ENCODE measurements at places on chromosomes 3 and 15.
A peak's percentile ranks its signal among the peaks of the same experiment; 100 is the strongest.

GRCh38 chr15:84824260-84825007, 7.3 kb downstream of the ALPK3 start:
- no peak for DNase-seq

DNA sequence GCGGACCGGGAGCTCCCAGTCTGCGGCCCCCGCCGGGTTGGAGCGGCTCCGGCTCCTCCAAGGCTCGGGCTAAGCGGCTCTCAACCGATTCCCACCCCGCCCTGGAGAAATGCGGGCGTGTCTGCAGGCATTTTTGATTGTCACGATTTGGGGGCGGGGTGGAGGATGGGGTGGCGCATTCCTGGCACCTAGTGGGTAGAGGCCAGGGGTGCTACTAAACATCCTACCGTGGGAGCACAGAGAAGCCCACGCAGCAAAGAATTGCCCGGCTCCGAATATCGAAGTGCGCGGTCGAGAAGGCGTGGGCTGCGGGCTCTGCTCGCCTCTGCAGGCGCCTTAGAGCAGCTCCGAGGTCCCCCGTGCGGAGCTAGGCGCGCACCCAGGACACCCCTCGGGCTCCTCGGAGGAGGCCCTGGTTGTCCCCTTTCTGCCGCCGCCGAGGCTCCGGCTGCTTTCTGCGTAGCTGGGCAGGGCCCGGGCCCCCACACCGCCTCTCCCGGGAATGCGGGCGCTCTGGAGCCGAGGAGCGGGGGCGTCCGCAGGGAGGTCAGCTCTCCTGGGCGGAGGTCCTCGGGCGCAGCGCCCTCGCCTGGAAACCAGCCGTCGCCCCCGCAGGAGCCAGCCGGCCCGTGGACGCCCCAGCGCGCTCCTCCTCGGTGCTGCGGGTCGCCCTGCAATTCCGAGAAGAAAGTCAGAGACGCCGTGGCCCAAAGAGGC, 16.5 kb upstream of the LAMP3 start:
- peak; percentile 50 for DNase-seq

GRCh38 chr15:73602446-73602843, 30.7 kb downstream of the NPTN start:
- no peak for DNase-seq

GRCh38 chr15:75554717-75555116, 24.4 kb downstream of the PTPN9 start:
- DNase-seq: no peak

- no peak for DNase-seq
These were observed 200.9 kb upstream of the EIF1B start for GRCh38 chr3:40108643-40109042.

DNA sequence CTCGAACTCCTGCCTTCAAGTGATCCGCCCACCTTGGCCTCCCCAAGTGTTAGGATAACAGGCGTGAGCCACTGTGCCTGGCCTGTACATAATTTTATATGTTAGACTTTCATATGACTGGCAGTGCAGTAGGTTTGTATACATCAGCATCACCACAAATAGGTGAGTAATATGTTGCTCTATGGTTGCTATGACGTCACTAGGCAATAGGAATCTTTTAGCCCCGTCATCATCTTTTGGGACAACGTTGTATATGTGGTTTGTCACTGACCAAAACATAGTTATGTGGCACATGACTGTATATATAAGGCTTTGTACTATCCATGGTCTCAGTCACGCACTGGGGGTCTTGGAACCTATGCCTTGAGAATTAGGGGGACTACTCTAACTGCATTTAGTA, 17.0 kb upstream of the DNAJC19 start:
- DNase-seq: no peak

GRCh38 chr15:79172032-79172481, 81.5 kb upstream of the RASGRF1 start:
- no peak for DNase-seq

GRCh38 chr3:127853681-127854080, 31.4 kb upstream of the MGLL start:
- DNase-seq: no peak

GRCh38 chr15:39966521-39966920, 32.6 kb downstream of the EIF2AK4 start:
- DNase-seq: no peak

DNA sequence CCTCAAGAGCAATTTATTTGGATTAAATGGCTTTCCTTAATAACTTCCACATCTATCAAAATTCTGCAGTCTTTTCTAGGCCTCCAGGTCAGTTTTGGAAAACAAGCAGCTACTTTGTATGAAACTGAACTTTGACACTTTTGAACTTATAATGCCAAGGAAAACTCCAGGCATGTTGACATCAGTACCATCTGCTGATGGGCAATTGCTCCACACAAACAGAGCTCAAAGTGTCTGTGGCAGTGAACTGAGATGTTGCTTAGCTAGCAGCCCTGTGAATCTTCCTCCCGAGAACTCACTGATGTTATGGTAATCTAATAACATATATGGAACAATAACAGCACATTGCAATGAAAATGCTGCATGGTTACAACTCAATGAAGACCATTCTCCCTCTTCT, 250.2 kb downstream of the THRB start:
- DNase-seq: no peak

DNA sequence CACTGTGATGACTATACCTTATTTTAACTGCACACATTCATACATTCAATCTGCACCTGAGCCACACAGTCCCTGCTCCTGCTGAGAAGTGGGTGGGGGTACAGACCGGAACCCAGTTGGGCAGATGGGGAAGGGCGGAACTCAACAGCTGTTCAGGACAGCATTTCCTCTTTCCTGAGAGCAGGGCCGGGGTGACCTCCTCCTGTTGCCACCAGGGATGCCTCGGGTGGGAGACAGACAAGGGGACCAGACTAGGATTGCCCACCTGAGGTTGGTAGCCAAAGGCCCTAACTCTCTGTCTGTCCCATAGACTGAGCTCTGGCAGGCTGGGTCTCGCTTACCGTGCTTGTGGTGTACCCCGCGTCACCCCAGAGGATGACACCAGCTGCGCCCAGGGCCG, 3.9 kb downstream of the HYAL2 start:
- DNase-seq: no peak

DNA sequence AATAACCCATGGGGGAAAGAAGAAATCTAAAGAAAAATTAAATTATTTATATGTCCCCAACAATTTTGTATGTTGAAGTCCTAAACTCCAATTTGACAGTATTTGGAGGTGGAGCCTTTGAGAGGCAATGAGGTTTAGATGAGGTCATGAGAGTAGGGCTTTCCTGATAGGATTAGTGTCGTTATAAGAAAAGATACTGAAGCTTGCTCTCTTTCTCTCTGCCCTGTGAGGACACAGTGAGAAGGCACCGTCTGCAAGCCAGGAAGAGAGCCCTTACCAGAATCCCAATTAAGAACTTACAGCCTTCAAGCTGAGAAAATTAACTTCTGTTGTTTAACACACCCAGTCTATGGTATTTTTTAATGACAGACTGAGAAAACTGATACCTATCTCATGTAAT, 16.1 kb upstream of the OR5AC2 start:
- DNase-seq: no peak

GRCh38 chr3:114103858-114104257, 47.3 kb downstream of the QTRT2 start:
- no peak for DNase-seq

DNA sequence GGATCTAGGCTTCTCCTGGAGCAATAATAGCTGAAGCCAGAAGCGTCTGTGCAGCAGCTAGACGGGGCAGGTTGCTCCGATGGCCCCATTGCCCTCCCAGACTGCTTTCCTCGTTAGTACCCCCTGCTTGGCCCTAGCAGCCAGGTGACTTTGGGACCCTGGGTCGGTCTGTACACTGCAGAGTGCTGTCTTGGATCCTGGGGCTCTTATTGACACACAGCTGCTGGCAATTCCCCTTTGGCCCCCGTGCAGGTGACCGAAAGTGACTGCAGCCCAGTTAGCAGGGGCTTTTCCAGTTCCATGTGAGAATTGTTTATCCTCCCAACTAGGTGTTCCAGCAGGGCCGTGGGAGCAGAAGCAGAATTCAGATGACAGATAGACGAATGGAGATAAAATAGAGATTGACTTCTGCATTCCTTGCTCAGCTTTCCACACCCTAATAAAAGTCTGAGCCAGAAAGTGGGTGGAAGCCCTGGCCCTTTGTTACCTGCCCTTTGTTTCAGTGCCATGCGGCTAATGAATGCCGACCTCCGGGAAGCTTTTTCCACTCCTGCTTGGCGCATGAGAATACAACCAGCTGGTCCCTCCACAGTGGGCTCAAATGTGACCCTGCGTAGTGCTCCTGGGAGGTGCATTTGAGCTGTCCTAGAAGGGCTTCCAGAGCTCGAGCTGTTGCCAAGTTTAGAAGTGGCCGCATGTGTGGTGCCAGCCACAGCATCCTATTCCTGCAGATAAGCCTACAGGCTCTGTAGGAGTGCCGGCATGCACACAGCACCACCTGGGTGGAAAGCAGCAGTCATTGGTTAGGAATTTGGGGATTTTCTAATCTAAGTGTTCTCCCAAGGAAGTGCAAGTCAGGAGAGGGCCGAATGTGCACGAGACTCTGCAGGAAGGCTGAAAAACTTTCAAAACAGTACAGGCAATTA, 94.4 kb downstream of the SLCO3A1 start:
- peak; percentile 51 for DNase-seq

DNA sequence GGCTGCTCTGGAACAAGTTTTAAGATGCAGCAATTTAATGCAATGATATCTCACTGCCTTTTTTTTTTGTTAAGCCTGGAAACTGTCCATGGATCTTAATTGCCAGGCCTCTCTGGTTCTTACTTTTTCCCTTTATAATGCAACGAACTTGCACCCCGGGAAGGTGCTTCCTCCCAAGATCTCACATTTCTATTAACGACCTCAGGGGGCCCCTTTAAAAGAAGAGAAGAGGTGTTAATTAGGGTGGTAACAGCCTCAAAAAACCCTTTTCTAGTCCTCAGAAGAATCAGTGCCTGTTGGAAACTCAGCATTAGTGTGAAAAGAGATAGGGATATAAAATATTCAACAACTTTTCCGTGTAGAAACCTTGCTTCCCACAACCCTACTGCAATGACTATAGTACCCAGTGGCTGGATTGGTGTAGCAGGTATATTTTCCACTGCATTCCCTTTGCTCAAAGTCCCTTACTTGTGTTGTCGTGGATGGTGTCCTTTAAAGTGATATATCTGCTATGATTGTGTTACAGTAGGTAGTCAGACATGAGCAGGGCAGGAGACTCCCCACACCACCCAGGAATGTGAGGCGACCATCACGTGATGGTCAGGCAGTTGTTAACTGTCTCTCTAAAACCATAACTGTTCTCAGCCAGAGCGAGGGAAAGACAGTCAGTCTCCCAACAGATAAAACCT, 121.8 kb downstream of the CTNNB1 start:
- DNase-seq: no peak

- DNase-seq: no peak
These were observed 460.2 kb downstream of the OCA2 start for GRCh38 chr15:27638958-27639357.

- no peak for DNase-seq
These were observed 198.8 kb upstream of the TGFBR2 start for GRCh38 chr3:30407651-30408050.

- no peak for DNase-seq
These were observed 27.7 kb downstream of the PTH1R start for GRCh38 chr3:46905213-46905560.

- peak; percentile 79 for DNase-seq
These were observed 1.8 kb downstream of the HES1 start for GRCh38 chr3:194137506-194138474.

- no peak for DNase-seq
These were observed 91.7 kb downstream of the CEMIP start for GRCh38 chr15:80870893-80871292.

GRCh38 chr3:115766587-115767482, 143.5 kb downstream of the GAP43 start:
- DNase-seq: no peak

- DNase-seq: peak; percentile 35
These were observed 174.7 kb upstream of the IL12A start for GRCh38 chr3:159813822-159814531.

- no peak for DNase-seq
These were observed 296.5 kb downstream of the SLC9A9 start for GRCh38 chr3:143551761-143552160.

- peak; percentile 44 for DNase-seq
These were observed 58.5 kb upstream of the CTSH start for GRCh38 chr15:79003301-79003700.

DNA sequence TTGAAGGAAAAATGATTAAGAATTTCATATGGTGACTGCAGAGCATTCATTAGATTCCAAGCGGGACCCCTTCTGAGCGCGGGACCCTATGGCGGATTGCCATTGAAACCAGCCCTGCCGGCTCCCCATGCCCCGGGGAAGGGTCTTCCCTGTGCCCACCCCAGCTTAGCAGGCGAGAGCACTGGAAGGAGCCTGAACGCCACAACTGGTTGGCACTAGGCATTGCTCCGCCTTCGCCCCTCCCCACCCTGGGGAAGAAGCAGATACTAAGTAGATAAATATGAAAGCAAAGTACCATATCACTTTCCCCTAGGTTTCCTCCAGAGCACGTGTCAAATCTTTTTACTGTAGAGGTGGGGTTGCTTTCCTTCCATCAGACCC, 70.7 kb downstream of the CYP19A1 start:
- DNase-seq: peak; percentile 19

DNA sequence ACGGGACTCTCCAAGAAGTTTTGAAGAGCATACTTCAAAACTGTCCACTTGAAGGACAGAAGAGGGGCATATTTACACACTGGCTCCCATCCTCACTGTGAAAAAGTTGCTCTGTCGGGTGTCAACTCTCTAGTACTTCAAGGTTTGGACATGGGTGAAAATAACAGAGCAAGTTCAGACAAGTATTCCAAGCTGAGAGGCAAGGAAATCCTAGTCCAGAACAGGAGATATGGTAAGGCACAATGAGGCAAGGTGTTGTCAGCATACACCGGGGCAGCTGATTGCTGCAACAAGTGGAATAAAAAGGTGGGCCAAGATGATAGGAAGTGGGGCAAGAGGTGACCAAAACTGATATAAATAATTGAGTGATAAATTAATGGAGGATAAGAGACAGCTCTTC, 4.8 kb upstream of the TFDP2 start:
- DNase-seq: no peak

DNA sequence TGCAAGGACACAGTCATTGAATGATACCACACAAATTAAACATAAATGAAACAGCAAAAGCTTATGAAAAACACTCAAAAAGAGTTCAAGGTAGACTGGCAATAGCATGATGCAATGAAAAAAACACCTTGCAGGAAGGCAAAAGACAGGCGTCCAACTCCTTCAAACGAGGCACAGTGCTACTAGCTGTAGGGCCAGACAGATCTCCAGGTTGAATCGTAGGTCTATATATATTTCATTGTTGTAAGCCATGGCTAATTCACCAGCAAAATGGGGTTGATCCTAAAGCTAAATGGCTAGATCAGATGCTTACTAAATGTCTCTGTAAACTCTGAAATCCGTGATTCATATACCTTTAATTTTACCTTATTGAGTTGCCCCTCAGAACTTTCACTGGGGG, 94.2 kb downstream of the THRB start:
- no peak for DNase-seq

- DNase-seq: peak; percentile 38
These were observed 191.7 kb upstream of the TPM1 start for GRCh38 chr15:62850791-62851291.
